ENCODE measurements at places on chromosomes 7 and 10.

GRCh38 chr7:157703131-157703530 lies 366.3 kb downstream of the DNAJB6 start:
- no peak for DNase-seq

DNA sequence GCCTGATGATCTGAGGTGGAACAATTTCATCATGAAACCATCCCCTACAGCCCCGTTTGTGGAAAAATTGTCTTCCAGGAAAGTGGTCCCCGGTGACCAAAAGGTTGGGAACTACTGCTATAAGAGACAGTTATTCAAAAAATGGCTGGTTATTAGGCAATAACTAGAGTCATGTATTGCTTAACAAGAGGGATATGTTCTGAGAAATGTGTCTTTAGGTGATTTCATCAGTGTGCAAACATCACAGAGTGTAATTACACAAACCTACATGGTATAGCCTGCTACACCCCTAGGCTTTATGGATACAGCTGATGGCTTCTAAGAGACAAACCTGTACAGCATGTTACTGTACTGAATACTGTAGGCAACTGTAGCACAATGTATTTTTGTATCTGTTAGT lies 71.3 kb upstream of the CSTF2T start:
- DNase-seq, result no peak

GRCh38 chr10:26857991-26858706 lies 2.6 kb downstream of the ABI1 start:
- no peak for DNase-seq

DNA sequence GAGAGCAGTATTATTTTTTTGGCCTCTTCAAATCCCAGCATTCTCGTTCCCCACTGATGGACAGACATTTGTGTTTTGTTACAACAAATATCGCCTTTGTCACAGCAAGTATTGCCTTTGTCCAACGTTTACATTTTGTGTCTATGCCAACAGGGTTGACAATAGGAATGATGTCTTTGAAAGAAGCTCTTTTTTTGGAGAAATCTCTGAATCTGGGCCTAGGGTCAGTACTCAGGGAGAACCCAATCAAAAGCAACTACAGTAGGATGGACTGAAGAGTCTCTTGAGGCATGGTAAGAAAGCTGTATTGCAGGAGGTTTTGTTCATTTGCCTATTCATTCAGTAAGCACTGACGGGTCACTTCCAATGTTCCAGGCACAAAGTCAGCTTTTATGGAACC lies 57.7 kb upstream of the KLF14 start:
- DNase-seq, result no peak

- DNase-seq, result no peak
Measured at GRCh38 chr7:89770161-89770560, 384.1 kb upstream of the STEAP1 start.

DNA sequence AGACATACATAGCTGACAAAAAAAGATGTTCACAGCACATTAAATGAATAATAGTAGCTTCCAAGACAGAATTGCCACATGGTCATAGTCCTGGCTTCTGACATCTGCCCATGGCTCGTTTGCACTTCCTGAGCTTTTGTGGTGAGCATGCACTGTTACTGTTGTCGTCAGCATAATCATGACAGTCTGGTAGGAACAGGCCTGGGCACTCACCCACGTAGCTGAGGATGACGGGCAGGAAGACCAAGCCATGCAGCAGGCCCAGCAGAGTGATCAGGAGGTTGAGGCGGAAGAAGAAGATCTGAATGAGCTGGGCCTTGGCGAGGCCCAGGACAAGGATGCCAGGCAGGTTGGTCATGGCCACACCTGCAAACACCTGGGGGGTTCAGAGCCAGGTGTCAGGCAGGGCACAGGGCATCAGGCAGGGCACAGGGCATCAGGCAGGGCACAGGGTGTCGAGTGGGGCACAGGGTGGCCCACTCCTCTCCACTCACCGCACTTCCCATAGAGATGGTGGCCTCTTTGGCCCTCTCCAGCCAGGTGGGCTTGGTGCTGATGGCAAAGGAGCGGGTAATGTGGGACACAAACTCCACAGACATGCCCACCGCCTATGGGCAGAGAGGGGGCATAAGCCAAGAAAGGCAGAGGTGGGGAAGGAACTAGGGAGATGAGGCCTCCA lies 25.3 kb upstream of the NUDCD3 start:
- no peak for DNase-seq

DNA sequence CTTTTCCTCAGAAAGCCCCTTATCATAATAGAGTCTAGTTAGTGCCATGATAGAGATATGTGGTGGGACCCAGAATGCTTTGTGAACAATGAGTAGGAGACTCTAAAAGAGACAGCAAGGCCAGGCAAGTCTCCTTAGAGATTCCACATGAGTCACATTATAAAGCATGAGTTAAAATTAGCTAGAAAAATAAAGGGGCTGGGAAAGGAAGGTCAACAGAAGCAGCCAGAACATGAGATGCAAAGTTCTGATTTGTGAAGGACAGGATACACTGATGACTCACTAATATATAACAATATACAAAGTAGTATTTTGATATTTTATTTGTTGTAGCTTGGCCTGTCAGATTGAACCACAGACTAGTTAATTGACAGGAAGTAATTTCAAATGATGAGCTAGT lies 25.3 kb upstream of the SNX13 start:
- DNase-seq, result no peak

- DNase-seq, result no peak
Measured at GRCh38 chr7:85510287-85510686, 323.4 kb upstream of the SEMA3D start.

DNA sequence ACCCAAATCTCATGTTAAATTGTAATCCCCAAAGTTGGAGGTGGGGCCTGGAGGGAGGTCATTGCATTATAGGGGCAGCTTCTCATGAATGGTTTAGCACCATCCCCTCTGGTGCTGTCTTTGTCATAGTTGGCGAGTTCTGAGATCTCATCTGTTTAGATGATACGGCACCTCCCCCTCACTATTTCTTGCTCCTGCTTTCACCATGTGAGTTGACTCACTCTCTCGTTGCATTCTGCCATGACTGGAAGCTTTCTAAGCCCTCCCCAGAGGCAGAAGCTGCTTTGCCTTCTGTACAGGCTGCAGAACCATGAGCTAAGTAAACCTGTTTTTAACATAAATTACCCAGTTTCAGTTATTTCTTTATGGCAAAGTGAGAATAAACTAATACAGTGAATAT lies 18.9 kb upstream of the ZNF138 start:
- DNase-seq, result no peak

GRCh38 chr7:96188174-96188581 lies 133.7 kb downstream of the SLC25A13 start:
- DNase-seq, result no peak

- DNase-seq, result no peak
Measured at GRCh38 chr10:62244088-62244487, 24.6 kb downstream of the RTKN2 start.

- DNase-seq, result no peak
Measured at GRCh38 chr10:8639486-8640185, 585.1 kb downstream of the GATA3 start.

DNA sequence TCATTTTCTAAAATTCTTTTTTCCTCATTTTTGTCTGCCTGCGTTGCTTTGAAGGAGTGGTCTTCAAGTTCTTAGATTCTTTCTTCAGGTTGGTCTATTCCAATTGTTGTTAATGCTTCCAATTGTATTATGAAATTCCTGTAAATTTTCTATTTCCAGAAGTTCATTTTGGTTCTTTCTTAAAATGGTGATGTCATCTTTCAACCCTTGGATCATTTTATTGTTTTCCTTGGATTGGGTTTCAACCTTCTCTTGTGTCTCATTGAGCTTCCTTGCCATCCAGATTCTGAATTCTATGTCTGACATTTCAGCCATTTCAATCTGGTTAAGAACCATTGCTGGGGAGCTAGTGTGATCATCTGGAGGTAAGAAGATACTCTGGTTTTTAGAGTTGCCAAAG lies 33.1 kb downstream of the PNLIPRP2 start:
- DNase-seq, result no peak

DNA sequence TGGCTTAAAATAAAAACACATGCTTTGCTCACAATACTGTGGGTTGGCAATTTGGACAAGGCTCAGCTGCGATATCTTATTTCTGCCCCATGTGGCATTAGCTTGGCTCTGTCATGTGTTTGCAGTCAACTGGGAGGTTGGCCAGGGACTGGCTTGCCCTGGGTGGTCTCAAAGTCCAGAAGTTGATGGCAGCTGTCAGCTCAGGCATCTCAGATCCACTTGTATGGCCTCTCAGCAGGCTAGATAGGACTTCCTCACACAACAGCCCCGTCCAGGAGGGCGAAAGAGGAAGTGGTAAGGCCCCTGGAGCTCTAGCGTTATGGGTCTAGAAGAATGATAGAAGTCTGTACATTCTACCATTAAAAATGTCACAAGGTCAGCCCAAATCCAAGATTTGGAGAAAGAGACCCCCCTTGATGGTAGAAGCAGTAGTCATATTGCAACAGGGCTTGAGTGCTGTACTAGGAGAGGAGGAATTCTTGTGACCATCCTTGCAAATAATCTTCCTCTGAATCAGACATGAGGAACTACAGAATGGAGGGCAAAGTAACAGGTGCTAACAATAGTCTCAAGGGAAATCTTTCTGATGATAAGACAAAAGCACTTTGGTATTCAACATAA lies 166.2 kb downstream of the FAM107B start:
- no peak for DNase-seq

DNA sequence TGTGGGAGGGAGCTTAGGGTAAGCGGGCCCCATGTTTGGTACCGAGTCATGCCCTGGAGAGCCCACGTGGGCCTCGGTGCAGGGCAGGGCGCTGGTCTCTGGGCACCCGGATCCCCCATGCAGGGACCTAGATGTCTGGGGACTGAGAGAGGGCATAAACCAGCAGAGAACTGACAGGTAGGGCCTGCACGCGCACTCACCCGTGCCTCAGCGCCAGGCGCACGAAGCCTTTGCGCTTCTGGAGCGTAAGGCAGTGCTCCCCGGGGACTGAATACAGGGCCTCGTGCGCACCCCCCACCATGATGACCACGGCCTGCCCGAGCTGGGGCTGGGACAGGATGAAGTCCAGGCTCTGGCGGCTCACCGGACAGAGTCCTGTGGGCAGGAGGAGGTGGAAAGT lies 2.8 kb downstream of the MOGAT3 start:
- DNase-seq, result no peak

DNA sequence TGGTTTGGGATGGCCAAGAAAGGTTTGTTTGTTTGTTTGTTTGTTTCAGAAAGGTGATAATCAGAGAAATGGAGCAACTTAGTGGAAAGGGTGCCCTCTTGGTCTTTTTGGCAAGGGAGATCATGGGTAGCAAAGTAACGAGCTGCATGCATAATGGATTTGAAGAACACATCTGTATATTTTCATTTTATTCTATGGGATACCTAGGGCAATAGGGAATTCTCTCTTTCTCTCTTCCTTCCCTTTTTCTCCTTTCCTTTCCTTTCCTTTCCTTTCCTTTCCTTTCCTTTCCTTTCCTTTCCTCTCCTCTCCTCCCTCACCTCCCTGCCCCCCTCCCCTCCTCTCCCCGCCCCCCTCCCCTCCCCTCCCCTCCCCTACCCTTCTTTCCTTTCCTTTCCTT lies 492.1 kb downstream of the NEBL start:
- no peak for DNase-seq

DNA sequence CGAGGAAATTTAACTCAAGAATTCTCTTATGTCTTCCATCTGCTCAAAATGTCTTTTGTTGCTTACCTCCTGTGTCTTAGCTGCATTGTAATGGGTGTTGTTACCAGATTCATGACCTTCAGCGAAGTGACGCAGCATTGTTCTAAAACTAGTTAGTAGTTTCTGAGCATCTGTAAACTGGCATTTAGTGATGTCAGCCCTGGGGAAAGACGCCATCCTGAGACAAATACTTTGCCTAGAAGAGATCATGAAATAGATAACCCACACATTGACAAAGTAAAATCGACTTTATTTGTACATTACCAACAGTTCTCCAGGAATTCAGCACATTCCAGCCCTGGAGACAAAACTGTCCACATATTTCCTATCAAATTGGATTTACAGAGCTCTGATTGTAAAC lies 87.8 kb downstream of the GPAM start:
- no peak for DNase-seq

GRCh38 chr7:139641337-139641992 lies 118.0 kb downstream of the CLEC2L start:
- no peak for DNase-seq

- DNase-seq, result no peak
Measured at GRCh38 chr7:132035517-132036362, 479.3 kb upstream of the PODXL start.

- DNase-seq, result no peak
Measured at GRCh38 chr10:123683865-123684264, 17.7 kb downstream of the GPR26 start.

DNA sequence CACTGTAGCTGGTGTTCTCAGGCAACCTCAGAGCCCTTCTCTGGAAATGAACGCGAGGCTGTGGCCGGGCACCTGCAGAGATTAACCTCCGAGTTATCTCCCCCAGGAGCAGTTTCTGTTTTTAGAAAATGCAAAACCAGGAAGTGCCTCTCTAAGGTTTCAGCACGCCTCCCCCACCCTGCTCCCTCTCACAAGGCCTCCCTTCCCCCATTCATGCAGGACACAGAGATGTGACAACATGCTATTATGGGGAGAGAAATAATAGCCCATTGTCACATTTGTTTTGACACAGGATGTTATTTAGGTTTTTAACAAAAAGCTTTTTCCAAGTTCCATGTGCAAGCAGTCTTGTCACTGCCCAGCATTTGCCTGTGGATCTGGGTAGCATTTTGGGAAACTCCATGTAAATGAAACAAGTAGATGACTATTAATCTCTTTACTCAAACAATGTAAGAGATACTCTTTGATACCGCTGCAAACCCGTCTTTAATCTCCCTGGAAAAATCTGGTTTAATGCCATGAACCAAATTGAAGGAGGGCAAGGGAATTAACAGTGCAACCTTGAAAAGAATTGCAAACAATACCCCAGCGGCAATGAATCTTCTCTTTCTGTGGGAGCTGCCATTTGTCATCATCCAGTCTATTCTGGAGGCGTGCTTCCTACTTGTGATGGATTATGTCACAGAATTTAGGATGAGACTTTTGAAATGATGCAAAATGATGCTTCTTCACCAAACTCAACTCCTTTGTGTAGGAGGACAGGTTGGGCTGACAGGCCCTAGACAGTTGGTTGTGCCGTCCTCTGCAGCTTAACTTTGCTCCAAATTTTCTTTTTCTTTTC lies 86.5 kb upstream of the NMT2 start:
- no peak for DNase-seq

GRCh38 chr10:4067531-4067930 lies 282.5 kb upstream of the KLF6 start:
- no peak for DNase-seq

- DNase-seq, result no peak
Measured at GRCh38 chr7:81884817-81885216, 115.0 kb upstream of the HGF start.

GRCh38 chr10:100483876-100484666 lies 21.3 kb downstream of the WNT8B start:
- DNase-seq, result no peak

Data from AG04449 (cell line).